NCI-H1436 treated with DMSO at 0.1 percent for 48 hours (cell line): ENCODE measurements at places on chromosomes 1 and 21.

- DNase-seq: no peak
These were observed 17.3 kb downstream of the CA6 start for GRCh38 chr1:8962812-8963530.

- DNase-seq: no peak
These were observed 86.4 kb downstream of the BCAR3 start for GRCh38 chr1:93595266-93595665.

- no peak for DNase-seq
These were observed 89.0 kb downstream of the URB2 start for GRCh38 chr1:229714964-229715603.

DNA sequence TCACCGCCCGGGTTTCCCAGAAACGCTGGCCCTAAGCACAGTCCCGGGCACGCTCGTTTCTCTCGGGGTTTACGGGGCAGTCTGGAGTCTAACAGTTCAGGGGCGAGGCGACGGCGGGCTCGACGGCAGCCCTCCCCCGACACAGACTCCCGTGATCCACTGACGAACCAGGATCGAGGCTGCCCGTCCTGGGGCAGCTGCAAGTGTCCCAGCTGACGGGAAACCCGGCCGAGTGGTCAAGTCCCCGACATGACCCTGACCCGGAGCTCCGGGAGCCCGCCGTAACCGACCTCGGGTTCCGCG lies 494 bp downstream of the UBE2J2 start:
- no peak for DNase-seq

- DNase-seq: no peak
These were observed 38.8 kb upstream of the ATP5PO start for GRCh38 chr21:33954395-33954794.

DNA sequence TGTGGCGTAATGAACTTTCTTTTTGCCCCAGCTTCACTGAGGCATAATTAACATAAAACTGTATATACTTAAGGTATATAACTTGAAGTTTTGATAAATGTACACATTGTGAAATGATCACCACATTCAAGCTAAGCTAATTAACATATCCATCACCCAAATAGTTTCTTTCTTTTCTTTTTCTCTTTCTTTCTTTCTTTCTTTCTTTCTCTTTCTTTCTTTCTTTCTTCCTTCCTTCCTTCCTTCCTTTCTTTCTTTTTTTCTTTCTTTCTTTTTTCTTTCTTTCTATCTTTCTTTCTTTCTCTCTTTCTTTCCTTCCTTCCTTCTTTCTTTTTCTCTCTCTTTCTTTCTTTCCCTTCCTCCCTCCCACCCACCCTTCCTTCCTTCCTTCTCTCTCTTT lies 62.5 kb downstream of the XCL1 start:
- no peak for DNase-seq

GRCh38 chr1:28927648-28928313 lies 13.4 kb downstream of the EPB41 start:
- no peak for DNase-seq

DNA sequence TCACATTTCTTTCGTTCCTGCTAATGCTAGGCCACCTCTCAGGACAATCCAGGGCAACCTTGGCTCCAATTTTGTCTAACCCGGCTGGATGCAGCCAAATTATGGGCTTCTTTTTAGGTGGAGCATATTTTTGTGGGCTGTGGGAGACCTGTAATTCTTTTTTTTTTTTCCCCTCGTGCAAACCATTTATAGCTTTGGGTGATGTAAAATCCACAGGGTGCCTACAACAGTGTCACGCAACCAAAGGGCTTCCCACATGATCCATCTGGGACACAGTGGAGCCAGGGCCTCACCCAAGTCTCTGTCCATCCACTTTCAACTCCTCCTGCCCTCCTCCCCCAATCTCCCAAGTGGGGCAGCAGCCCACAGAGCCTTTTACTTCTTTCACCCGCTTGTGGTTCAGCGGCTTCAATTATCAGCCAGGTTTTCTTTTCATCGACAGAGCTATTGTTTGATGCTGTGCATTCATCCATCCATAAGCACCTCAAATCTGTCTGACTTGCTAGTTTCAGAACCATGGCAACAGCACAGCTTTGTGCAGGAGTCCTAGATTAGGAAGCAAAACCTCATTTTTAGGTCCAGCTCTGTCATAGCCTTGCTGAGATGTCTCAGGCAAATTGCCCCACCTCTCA lies 10.0 kb upstream of the OVAAL start:
- peak; percentile 31 for DNase-seq

GRCh38 chr1:246476771-246477170 lies 30.3 kb downstream of the SMYD3 start:
- DNase-seq: no peak

DNA sequence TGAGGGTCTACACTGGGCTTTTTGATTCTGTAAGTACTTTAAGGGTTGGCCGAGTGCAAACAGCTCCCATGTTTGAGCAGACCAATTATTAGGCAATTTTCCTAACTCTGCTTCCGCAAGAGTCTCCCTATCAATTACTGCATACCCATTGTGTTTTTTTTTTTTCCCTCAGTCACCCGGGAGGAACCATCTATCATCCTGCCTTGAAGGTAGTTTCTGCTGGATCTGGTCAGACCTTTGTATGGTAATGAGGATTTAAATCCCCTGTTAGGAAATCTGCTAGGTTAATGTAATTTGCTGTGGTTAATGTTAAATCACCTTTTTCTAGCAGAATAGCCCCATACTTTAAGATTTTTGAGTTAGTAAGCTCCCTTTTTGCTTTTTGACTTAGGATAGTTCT lies 40.8 kb upstream of the WARS2 start:
- no peak for DNase-seq

DNA sequence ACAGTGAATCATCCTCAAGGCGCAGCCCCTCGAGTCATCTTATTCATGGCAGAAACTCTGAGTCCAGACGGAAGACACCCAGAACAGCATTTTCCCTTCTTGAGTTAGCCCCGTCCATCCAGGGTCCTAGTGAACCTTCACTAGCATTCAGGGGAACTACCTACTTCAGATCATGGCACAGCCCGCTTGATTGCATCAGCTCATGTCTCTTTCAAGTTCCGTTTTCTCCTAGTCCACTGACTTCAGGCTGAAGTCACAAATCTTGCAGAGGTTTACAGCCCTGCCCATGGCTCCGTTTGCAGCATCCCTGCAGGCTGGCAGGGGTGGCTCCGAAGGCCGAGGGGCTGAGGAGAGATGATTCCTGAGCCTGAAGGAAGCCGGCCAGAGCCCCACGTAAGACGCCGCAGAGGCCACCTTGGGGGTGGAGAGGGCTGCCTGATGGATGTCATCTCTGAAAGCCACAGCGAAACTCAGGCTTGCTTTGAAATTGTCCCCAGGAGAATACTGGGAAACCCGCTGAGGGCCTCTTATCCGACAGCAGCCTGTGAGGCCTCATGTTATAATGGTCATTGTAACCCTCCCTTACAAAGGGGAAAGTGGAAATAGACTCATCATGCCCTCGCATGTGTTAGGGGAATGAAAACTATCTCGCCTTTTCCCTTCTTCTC lies 310.2 kb upstream of the AJAP1 start:
- no peak for DNase-seq

GRCh38 chr1:245748646-245749045 lies 593.9 kb downstream of the KIF26B start:
- no peak for DNase-seq

DNA sequence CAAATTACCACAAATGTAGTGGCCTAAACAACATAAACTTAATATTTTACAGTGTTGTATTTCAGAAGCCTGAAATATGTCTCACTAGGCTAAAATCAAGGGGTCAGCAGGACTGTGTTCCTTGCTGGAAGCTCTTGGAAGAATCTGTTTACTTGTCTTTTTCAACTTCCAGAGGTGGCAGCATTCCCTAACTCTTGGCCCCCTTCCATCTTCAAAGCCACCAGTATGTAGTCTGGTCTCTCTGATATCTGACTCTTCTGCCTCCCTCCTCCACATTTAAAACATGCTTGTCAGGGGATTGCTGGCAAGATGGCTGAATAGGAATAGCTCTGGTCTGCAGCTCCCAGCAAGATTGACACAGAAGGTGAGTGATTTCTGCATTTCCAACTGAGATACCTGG lies 567.5 kb downstream of the PLA2G4A start:
- DNase-seq: no peak

DNA sequence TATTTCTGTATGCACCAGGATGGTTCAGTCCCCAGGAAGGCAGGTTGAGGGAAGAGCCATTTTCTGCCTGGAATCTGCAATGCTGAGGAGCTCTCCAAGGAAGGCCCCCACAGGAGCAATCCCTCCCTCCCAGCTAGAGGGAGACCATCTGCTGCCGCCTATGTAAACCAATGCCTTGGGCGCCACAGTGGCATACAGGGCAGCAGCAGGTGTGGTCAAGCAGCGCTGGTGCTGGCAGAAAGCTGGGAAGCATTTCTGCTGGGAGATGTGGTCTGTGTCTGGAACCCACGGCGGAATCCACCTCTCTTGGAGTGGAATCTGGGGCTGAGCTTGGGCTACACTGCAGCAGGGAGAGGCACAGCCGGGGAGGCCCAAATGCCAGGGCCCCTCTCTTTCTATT lies 283.3 kb downstream of the RRAGC start:
- no peak for DNase-seq

DNA sequence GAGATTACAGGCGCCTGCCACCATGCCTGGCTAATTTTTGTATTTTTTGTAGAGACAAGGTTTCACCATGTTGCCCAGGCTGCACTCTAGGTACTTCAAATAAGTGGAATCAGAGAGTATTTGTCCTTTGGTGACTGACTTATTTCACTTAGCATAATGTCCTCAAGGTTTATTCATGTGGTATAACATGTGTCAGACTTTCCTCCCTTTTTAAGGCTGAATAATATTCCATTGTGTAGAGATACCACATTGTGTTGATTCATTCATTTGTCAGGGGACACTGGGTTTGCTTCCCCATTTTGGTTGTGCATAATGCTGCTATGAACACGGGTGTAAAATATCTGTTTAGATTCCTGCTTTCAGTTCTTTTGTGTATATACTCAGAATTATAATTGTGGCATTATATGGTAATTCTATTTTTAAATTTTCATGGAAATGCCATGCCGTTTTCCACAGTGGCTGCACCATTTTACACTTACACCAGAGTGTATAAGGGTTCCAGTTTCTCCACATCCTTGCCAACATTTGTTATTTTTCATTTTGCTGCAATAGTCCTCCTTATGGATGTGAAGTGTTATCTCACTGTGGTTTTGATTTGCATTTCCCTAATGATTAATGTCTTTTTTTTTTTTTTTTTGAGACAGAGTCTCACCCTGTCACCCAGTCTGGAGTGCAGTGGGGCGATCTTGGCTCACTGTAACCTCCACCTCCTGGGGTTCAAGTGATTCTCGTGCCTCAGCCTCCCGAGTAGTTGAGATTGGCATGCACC lies 35.1 kb downstream of the IL6R start:
- no peak for DNase-seq

DNA sequence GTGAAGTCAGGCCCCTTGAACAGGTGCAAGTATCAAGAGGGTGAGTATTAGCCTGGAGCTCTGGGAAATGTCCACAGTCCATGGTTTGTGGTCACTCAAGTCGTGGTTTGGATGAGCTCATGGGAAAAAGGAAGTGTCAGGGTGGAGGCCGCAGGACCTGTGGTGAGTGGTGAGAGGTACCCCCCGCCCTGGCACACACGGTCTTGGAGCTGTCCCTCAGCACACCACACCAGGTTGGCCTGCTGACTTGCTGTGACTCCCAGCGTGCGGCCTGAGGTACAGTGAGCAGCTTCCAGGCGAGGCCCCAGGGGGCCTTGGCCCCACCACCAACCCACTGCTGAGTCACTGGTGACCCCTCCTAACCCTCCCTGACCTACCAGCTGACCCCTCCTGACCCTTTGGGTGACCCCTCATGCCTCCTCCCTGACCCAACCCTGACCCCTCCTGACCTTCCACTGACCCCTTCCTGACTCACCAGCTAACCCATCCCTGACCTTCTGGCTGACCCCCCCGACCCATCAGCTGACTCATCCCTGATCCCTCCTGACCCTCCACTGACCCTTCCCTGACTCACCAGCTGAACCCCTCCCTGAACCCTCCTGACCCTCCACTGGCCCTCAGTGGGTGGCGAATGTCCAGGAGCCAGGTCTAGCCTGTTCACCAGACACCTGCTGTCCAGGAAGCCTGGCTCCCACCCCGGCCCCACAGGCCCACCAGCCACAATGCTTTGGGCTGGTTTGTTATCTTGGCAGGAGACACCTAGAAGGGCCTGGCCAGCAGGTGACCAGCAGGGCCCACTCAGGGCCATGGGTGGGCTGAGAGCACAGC lies 34.8 kb upstream of the RNF187 start:
- no peak for DNase-seq

- no peak for DNase-seq
These were observed 785.2 kb upstream of the B3GALT2 start for GRCh38 chr1:193971595-193971994.

GRCh38 chr1:226201029-226201593 lies 14.6 kb upstream of the ACBD3 start:
- DNase-seq: no peak

DNA sequence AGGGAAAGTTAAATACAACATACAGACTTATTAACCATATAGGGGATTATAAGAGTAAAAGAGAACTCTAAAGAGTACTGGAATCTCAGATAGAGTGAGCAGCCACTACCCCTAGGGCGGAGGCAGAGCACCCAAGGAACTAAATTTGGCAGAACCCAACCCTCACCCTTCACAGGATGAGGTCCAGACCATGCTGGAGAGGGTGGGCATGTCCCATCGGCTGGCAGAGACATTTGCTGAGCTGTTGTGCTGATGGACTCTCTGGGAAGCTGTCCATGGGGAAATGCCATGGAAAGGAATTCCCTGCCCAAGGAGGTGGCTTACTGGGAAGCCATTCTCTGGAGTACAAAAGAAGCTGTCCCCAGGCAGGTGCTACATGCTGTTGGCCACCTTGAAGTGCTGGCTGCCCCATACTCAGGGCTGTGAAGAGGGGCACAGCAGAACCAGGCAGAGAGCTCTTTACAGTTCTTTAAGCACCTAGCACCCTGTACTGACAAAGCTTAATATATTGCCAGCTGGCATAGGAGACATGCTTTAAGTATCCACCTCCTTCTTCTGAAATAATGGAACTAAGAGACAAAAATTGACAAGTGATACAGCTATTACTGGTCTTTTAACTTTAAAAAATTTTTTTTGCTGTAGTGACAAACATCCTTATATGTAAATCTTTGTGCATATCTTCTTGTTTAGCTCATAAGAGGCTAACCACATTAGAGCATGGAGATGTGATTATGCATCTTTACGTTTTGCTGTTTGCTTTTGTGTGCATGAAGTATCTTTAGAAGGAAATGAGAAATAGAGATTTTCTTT lies 29.6 kb downstream of the TSNAX start:
- no peak for DNase-seq

- no peak for DNase-seq
These were observed 32.2 kb downstream of the EVI5 start for GRCh38 chr1:92752719-92753118.

DNA sequence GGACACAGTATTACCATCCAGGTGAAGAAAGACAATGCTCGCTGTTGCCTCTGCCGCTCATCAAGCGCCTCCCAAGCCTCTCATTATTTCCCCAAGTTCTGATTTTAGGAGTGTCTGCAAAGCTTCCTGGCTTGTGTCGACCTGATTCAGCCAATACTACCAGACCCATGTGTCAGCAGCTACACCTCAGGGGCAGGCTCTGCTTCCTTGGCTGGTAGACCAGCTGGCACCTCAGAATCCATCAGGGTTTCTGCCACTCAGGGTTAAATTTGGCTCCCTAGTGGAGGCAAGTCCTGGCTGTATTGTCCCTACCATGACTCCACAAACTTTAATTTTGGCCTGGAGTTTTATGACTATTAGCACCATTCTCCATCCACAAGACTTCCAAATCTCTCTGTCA lies 35.4 kb downstream of the SUSD4 start:
- DNase-seq: no peak

GRCh38 chr1:209456878-209457277 lies 126.6 kb upstream of the CAMK1G start:
- peak; percentile 93 for DNase-seq

GRCh38 chr1:33146003-33146402 lies 35.8 kb downstream of the TRIM62 start:
- DNase-seq: no peak

- no peak for DNase-seq
These were observed 59.1 kb upstream of the ZNF648 start for GRCh38 chr1:182120411-182121258.
